ENCODE measurements at places on chromosomes 7 and 10.

- H3K4me1 ChIP-seq, result no peaks in the 10 kb centered on the region
- H3K36me3 ChIP-seq, result no peaks in the 10 kb centered on the region
- no peak for DNase-seq
- H3K27me3 ChIP-seq, result no peaks in the 10 kb centered on the region
- H3K4me3 ChIP-seq, result no peak overlapping the region
- H3K27ac ChIP-seq, result no peak overlapping the region
Observed at GRCh38 chr10:51369903-51370302, 295.6 kb downstream of the PRKG1 start.

- no peaks in the 10 kb centered on the region for H3K4me1 ChIP-seq
- no peak overlapping the region for H3K27ac ChIP-seq
- no peak overlapping the region for H3K4me3 ChIP-seq
- H3K27me3 ChIP-seq, result no peaks in the 10 kb centered on the region
- H3K36me3 ChIP-seq, result no peaks in the 10 kb centered on the region
Observed at GRCh38 chr10:28470873-28471651, 61.9 kb upstream of the WAC start.

GRCh38 chr10:118408181-118408580 lies 66.1 kb upstream of the FAM204A start:
- no peak for DNase-seq
- H3K36me3 ChIP-seq, result no peaks in the 10 kb centered on the region
- H3K27me3 ChIP-seq, result no peaks in the 10 kb centered on the region
- H3K4me3 ChIP-seq, result no peak overlapping the region

- no peak overlapping the region for H3K4me3 ChIP-seq
- no peaks in the 10 kb centered on the region for H3K4me1 ChIP-seq
- no peak for DNase-seq
- no peaks in the 10 kb centered on the region for H3K27me3 ChIP-seq
- no peak overlapping the region for H3K27ac ChIP-seq
- no peaks in the 10 kb centered on the region for H3K36me3 ChIP-seq
Observed at GRCh38 chr7:77619314-77619713, 76.9 kb upstream of the RSBN1L start.

Data from effector memory CD4-positive, alpha-beta T cell (primary cell).